NCI-H1092 treated with DMSO at 0.1 percent for 48 hours (cell line): ENCODE measurements at places on chromosomes 3 and 15.

GRCh38 chr15:61398310-61398709, 169.2 kb upstream of the RORA start:
- no peak for DNase-seq

GRCh38 chr15:70219256-70219895, 121.7 kb upstream of the TLE3 start:
- DNase-seq = no peak

GRCh38 chr3:179149951-179150350, 1.8 kb downstream of the PIK3CA start:
- no peak for DNase-seq

GRCh38 chr3:141089339-141090152, 38.4 kb downstream of the SPSB4 start:
- no peak for DNase-seq

GRCh38 chr3:156274791-156275190, 154.4 kb downstream of the KCNAB1 start:
- DNase-seq = no peak

DNA sequence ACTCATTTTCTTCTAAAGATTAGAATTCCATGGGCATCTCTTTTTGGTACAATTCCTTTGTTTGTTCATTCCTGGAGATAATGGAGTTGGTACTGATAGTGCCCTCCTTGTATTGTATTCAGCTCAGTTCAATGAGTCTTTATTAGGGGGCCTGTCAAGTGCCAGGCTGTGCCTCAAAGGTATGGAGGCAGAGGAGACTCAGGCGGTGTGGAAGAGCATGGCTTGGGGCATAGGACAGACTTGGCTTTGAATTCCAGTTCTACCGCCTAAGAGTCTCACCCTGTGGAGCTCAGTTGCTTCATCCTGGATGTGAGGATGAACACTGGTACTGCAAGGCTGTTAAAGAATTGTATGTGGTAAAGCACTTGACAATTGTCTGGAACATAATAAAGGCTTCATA, 196.6 kb upstream of the IL12A start:
- DNase-seq = no peak

DNA sequence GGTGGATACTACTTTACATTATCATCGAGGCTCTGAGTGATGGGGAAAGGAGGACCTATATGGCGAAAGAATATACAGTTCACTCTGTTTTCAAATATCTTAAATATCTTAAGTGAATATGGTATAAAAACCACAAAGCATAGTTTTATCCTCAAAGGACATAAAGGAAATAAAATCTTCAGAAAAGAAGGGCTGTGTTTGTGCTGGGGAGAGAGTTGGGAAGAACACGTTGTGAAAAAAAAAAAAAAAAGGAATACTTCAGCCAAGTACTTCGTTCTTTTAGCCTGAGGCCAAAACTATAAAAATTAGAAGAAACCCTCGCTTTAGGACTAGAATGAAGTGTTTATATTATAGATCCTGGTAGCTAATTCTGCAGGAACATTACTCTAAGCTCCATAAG, 10.2 kb upstream of the TMEM212 start:
- DNase-seq = no peak

DNA sequence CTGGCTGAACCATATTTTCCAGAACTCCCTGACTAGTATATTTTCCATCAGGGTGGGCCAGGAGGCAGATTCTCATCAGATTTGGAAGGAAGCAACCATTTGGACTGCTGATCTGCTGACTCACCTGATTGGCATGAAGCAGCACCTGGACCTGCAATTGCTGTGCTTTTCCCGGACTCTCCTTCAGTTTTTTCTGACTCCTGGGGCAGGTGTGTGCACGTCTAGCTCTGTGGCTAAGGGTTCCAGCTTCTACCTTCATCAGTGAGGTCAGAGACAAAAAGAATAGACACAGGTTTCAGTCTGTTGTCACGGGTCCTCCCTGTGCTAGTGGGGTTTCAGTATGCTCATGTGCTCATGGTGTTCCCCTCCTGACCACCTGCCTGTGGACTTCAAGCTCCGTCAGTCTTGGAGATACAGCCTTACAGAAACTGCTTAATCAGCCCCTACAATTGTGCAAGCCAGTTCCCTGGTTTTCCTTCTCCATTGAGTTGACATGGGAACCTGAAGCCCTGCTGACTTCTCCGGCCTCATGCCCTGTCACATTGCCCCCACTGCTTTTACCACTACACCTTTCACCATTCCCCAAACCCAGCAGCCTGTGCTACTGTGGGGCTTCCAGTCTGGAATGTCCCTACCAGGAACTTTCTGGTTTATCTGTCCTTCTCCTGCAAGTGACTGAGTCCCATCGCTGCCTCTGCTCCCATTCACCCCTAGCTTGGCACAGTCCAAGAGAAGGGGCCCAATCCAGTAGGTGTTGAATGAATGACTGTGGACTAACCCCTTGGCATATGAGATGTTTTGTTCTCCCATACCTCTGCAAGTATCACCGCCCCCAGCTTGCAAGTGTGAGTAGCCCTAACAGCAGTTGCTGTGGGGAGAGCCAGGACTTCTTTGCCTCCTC, 31.7 kb downstream of the HMCES start:
- no peak for DNase-seq

DNA sequence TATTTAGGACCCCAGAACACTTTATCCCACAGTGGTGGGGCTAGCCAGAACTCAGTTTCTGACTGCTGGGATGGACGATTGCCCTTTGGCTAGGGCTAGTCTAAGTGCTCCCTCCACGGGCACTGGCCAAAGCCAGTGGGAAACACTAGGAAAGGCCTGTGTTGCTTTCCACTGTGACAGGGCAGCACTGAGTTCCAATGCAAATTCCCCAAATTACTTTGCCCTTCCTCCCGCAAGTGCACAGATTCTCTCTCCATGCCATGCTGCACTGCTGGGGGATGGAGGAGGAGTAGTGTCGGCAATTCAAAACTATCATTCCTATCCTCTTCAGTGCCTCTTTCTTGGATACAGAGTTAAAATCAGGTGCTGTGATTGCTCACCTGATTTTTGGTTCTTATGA, 100.0 kb downstream of the SH3GL3 start:
- no peak for DNase-seq

- no peak for DNase-seq
Observed at GRCh38 chr3:45223889-45224727, 2.0 kb downstream of the TMEM158 start.

- no peak for DNase-seq
Observed at GRCh38 chr3:52401551-52401950, 43.4 kb downstream of the SEMA3G start.
